Activated CD8-positive, alpha-beta memory T cell treated with anti-CD3 and anti-CD28 coated beads, Interleukin-2, amount 10 ng/mL, durations not matched to agents 7 days and 5 days (primary cell): ENCODE measurements at places on chromosomes 11 and 22. TPM values are rescaled to one million over a fixed set of nuclear protein-coding genes. Genes with fewer than 3 reads are reported as not detected.

APOA4 gene
- not detected for total RNA-seq

DNA sequence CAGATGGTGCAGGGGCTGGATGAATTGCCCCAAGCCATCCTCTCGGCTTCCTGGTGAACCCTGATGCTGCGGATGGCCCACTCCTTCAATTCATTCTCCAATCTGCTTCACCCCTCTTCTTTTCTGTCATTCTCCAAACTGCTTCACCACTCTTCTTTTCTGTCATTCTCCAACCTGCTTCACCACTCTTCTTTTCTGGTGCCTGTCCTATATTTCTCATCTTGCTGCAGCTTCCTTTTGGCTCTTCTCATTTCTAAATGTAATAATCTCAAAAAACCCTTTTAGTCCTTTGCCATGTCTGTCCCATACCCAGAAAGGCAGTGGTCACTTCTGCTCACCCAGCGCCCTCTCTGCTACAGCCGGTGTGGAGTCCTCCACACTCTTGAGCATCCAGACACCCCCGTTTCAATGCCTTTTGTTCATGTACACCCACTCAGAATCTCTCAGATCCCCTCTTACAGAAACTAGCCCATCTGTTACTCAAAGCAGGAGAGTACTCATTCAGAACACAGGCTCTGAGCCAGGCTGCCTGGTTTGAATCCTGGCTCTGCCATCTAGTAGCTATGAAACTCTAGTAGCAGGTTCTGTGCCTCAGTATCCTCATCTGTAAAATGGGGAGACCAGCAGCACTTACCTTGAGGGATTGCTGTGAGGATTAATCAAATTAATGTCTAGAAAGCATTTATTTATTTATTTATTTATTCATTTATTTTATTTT is 14.9 kb downstream of the SERPIND1 start:
- no peak for DNase-seq

DNA sequence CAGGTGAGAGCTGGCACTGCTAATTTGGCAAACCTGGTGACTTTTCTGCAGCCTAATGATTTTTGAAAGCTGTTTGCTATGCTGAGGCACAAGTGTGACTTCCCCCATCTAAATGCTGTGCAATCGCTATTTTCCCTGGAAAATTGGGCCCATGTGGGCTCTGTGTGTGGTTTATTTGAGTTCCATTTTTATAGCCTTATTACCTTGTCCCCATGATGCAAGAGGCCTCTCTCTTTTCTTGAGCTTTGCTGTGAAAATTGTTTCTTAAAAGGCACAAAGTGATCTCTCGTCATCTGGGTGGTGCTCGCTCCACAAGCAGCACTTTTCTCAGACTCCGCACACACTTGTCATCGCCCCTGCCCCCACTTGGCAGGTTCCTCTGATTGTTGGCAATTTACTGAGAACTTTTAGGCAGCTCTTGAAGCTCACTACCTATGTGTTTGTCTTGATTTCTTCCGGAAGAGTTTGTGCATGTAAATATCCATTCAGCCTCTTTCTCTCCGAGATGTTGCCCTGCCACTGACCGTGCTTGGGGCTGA is 24.9 kb downstream of the BMAL1 start:
- no peak for DNase-seq

BMAL1 gene
- 56.8 TPM for total RNA-seq

DNA sequence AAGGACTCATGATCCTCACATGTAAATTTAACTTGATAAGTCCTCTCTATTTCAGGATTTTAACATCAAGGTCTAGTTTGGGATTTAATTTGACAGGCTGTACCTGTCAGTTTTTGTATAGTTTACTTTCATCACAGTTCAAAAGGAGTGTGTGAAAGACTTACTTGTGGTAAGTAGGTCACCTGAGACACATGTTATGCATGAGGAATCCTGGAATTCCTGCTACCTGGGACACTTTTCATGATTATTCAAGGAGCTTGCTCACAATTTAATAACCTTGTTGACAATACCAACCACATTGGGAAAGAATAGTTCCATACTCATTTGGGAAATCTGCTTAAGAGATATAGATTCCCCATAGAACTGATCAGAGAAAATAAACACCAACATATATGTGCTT is 15.8 kb upstream of the SLC36A4 start:
- DNase-seq, result no peak
